ENCODE measurements at places on chromosomes 3 and 15.
A peak's percentile ranks its signal among the peaks of the same experiment; 100 is the strongest.

GRCh38 chr3:113300596-113300995 lies 89.2 kb downstream of the BOC start:
- DNase-seq, result no peak

DNA sequence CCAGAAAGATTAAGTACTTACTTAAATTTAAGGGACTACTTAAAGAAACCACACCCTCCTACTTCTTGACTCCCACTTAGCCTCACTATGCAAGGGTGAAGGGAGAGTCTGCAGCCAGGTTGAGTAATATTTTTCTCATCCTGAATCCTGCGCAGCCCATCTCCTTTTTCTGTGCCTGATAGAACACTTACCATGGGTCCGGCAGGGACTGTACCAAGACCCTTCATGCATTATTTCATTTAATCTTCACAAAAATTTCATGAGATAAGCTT lies 562.6 kb upstream of the CFAP20DC start:
- no peak for DNase-seq

- DNase-seq, result no peak
Measured at GRCh38 chr3:185409957-185410356, 47.0 kb downstream of the MAP3K13 start.

- no peak for DNase-seq
Measured at GRCh38 chr15:69513450-69513960, 60.9 kb downstream of the RPLP1 start.

DNA sequence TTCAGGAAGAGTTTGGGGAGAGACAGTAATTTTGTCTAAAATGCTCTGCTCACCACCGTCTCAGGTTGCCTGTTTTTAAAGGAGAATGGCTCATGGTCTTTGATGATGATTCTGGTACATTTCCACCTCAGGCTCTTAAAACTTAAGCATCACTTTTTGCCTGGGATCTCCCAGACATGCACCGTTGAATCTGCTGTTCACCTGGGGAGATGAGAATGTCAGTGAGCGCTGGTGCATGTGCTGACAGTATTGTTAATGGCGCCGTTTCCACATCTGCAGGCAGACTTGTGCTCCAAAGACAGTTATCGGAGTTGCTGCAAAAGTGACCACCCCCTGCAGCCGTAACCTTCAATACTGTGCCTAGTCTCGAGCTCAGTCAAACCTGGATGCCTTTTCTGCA lies 219.0 kb upstream of the TPM1 start:
- peak; percentile 31 for DNase-seq

- DNase-seq, result no peak
Measured at GRCh38 chr3:51932471-51933370, 9.0 kb downstream of the RRP9 start.

DNA sequence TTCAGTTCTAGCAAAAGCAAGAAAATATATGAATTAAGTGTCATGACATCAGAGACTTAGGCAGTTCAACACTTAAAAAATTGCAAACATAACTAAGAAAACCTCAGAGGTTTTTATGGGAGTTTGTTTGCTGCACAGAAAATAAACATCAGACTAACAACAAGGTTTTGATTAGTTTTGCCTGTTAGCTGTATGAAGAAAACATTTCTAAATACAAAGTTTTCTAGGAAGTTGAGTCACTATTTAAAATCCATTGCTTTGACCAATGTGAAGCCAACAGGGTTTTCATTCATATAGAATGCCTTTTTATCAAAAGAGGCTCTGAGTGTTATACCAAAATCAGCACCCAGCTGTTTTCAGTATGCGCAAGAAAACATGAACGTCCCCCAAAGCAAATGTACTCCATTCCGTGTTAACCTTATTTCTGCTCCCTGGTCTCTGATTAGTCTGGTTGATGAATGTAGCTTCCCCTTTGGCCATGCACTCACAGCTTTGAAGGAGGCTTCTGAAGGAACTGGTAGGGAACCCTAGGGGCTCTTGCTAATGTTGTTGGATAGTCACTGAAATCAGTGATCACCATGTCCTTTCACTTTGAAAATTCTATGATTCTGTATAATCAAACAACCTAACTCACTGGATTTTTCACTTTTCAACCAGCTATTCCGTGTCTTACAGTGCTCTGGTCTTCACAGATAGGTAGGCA lies 89.6 kb upstream of the TSEN2 start:
- no peak for DNase-seq

DNA sequence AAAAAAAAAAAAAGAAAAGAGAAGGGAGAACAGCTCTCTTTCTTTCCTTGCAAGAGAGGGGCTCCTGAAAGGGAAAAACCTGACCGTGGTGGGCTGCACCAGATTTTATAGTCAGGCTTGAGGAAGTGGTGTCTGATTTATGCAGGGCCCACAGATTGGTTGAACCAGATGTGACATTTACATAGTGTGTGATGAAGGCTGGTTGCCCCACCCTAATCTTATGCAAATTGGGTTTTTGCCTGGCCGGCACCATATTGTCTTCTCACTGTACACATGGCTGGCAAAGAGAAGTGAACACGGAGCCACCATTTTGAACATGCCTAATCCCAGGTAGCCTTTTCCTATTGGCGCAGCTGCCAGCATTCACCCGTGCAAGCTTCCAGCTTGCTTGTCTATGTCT lies 154.4 kb downstream of the OXSM start:
- DNase-seq, result no peak

DNA sequence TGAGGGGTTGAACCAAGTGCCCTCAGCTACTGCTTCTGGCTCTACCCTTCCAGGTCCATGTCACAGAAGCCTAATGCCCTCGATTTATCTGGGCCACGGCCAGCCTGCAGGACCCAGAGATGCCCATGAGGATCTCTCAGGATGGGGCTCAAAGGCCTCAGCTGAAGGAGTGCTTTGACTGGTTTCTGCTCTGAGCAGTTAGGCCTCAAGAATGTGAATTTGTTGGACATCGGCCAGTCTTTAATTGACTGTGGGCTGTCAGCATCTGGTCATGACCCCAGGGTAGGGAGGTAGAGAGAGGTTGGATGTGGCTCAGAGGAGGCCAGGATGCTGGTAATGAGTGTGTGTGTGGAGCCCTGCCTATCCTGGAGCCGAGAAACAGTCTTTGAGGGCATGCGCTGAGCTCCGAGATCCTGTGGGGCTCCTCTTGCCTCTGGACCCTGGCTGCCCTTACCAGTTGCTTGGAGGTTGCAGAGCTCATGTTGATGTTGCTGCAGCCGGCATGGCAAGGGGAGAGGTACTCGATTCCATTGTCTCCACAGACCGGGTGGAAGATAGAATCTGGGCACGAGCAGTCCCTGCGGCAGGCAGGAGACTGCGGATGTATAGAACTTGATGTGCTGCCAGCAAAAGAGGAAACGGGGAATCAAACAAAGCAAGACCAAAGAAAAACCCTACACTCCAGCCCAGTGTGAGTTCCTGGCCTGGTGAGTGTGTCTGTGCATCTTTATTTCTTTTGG lies 49.1 kb upstream of the RAB6B start:
- DNase-seq, result peak; percentile 91

All from renal cortical epithelial cell (primary cell).